Body of pancreas (tissue), 4 donors: ENCODE measurements at places on chromosomes 5 and 9.

- DNase-seq = no peak
Observed at GRCh38 chr9:130885484-130886375, 10.9 kb downstream of the QRFP start.

GRCh38 chr9:69580582-69581214 is 91.5 kb downstream of the APBA1 start:
- DNase-seq = no peak

GRCh38 chr5:7852542-7852941 is 1.6 kb upstream of the CFAP90 start:
- no peak for DNase-seq

DNA sequence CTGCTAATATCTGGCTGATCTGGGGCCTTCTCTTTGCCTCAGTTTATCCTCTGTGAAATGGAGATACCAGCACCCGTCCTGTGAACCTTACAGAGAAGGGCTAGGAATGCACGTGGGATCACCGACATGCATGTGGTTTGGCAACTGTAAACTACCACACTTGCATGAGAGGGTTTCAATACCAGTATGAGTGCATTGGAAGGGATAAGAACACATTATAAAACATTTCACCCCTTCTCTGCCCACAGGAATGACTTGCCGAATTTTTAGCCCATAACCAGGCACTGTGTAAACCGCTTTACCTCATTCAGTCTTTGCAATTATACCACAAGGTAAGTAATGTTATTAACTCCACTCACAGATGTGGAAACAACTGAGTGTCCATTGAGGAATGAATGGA is 8.9 kb upstream of the RAB14 start:
- no peak for DNase-seq

- no peak for DNase-seq
Observed at GRCh38 chr5:103092676-103093075, 27.3 kb downstream of the GIN1 start.

- no peak for DNase-seq
Observed at GRCh38 chr9:4592886-4593285, 69.2 kb upstream of the PLPP6 start.

GRCh38 chr5:135214897-135215616 is 181.0 kb upstream of the PITX1 start:
- DNase-seq = no peak

- DNase-seq = no peak
Observed at GRCh38 chr9:107394264-107394663, 95.3 kb downstream of the KLF4 start.

- peak; percentile 57 for DNase-seq
Observed at GRCh38 chr5:163504079-163504931, 1.1 kb upstream of the MAT2B start.
